Activated CD8-positive, alpha-beta memory T cell treated with anti-CD3 and anti-CD28 coated beads, Interleukin-2, amount 10 ng/mL, durations not matched to agents 7 days and 5 days (primary cell): ENCODE measurements at places on chromosomes 12 and 14.
A peak's percentile ranks its signal among the peaks of the same experiment; 100 is the strongest.

DNA sequence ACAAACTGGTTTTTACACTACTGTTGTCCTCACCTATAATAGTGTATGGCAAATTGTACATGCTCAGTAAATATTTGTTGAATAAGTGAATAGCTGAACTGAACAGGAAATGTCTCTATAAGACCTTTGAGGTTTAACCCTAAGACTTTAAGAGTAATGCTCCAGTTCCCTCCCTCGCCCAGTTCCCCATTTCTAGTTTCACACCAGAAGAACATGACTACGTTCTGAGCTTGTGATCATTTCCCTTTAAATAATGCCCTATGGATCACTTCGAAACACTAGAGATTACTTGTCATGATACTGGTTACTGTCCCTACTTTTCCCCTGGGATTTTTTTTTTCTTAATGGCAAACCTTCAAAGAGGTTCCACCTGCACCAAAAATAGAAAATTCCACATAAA lies 69.3 kb downstream of the PRKD1 start:
- no peaks in the 10 kb centered on the region for H3K4me1 ChIP-seq
- no peak for DNase-seq
- H3K27ac ChIP-seq: no peak overlapping the region
- no peak overlapping the region for H3K4me3 ChIP-seq
- H3K27me3 ChIP-seq: no peaks in the 10 kb centered on the region
- no peaks in the 10 kb centered on the region for H3K36me3 ChIP-seq

GRCh38 chr12:77488041-77488620 lies 342.6 kb upstream of the NAV3 start:
- no peaks in the 10 kb centered on the region for H3K36me3 ChIP-seq
- no peak overlapping the region for H3K4me3 ChIP-seq
- no peak overlapping the region for H3K27ac ChIP-seq
- H3K4me1 ChIP-seq: no peaks in the 10 kb centered on the region
- DNase-seq: no peak

GRCh38 chr14:27223906-27224305 lies 626.1 kb upstream of the NOVA1 start:
- H3K27ac ChIP-seq: no peak overlapping the region
- H3K27me3 ChIP-seq: no peaks in the 10 kb centered on the region
- no peaks in the 10 kb centered on the region for H3K36me3 ChIP-seq

- no peaks in the 10 kb centered on the region for H3K36me3 ChIP-seq
- no peak for DNase-seq
- H3K27me3 ChIP-seq: no peaks in the 10 kb centered on the region
Observed at GRCh38 chr14:104724981-104725771, 1.1 kb downstream of the ADSS1 start.

DNA sequence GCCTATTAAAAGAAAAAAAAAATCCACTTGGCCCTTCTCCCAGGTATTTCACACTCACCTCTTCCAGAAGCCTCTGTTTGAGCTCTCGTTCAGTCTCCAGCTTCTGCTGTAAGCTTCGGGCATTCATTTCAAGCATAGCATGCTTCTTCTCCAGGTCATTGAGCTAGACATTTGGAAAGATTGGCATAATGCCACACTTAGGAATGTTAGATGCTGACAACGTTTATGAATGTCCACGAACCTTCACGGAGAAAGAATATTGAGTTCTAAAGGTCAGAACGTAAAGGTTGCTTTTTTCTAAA lies 60.5 kb downstream of the PRKAB1 start:
- H3K36me3 ChIP-seq: peaks cover 36% of the 10 kb centered on the region
- H3K27me3 ChIP-seq: no peaks in the 10 kb centered on the region
- H3K27ac ChIP-seq: no peak overlapping the region

- DNase-seq: no peak
- H3K4me1 ChIP-seq: no peaks in the 10 kb centered on the region
- no peaks in the 10 kb centered on the region for H3K36me3 ChIP-seq
- H3K27me3 ChIP-seq: no peaks in the 10 kb centered on the region
- H3K4me3 ChIP-seq: no peak overlapping the region
Observed at GRCh38 chr14:36756226-36756625, 94.6 kb downstream of the PAX9 start.

GRCh38 chr12:101174541-101174940 lies 35.5 kb downstream of the SLC5A8 start:
- H3K27ac ChIP-seq: no peak overlapping the region
- no peak for DNase-seq
- H3K4me3 ChIP-seq: no peak overlapping the region
- H3K4me1 ChIP-seq: no peaks in the 10 kb centered on the region
- peaks cover 2% of the 10 kb centered on the region for H3K27me3 ChIP-seq

DNA sequence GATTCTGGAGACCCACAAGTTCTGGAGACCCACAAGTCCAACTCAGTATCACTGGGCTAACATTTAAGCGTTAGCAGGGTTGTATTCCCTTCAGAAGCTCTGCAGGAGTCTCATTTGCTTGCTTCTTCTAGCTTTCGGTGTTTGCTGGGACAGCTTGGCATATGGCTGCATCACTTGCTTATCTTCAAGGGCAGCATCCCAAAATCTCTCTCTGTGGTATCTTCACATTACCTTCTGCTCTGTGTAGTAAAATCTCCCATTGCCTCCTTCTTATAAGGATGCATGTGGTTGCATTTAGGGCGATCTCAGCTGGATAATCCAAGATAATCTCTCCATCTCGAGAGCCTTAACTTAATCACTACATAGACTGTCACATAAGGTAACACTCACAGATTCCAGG lies 7.3 kb upstream of the CNTN1 start:
- no peak overlapping the region for H3K27ac ChIP-seq
- H3K4me3 ChIP-seq: no peak overlapping the region
- H3K27me3 ChIP-seq: no peaks in the 10 kb centered on the region

DNA sequence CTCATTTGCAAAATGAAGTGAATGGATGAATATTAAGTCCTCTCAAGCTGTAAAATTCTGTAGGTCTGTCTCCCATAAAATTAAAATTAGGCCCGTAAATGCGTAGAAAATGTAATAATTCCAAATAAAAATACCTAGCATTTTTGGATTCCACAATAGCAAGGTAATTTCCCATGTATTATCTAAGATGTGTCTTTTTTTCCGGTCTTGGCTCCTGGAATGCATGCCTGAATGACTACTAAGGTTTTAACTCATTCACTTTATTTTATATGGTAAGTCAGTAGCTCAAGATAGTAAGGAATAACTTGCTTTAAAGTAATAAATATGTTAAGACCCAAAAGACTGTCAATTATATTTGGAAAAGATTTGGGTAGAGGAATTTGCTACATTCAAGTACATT lies 11.1 kb downstream of the TXNRD1 start:
- H3K36me3 ChIP-seq: no peaks in the 10 kb centered on the region
- no peak overlapping the region for H3K27ac ChIP-seq
- peaks cover 29% of the 10 kb centered on the region for H3K27me3 ChIP-seq
- DNase-seq: no peak
- H3K4me1 ChIP-seq: no peaks in the 10 kb centered on the region

GRCh38 chr12:63208956-63209355 lies 58.0 kb upstream of the AVPR1A start:
- no peak for DNase-seq
- H3K36me3 ChIP-seq: no peaks in the 10 kb centered on the region
- no peaks in the 10 kb centered on the region for H3K4me1 ChIP-seq
- no peak overlapping the region for H3K27ac ChIP-seq
- no peaks in the 10 kb centered on the region for H3K27me3 ChIP-seq
- H3K4me3 ChIP-seq: no peak overlapping the region

GRCh38 chr12:13425766-13426165 lies 229.2 kb downstream of the EMP1 start:
- H3K27ac ChIP-seq: no peak overlapping the region
- DNase-seq: no peak
- H3K4me3 ChIP-seq: no peak overlapping the region
- no peaks in the 10 kb centered on the region for H3K27me3 ChIP-seq
- no peaks in the 10 kb centered on the region for H3K36me3 ChIP-seq

DNA sequence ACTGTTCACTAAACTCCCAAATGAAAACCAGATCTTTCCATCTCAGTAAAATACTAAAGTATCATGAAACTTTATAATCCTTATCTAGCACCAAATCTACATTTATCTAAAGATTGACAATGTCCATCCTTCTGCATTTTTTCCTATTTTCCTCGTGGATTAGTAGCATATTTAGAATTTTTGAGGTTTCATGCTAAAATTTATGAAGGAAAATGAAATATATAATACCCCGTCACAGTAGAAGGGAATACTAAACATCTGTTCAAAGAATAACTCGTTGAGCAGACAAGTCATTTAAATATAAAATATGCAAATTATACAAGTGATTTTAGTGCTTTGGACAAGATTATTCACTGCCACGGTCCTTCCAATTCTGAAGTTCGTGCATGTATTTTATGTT lies 122.7 kb upstream of the SLCO1C1 start:
- no peak overlapping the region for H3K27ac ChIP-seq
- H3K27me3 ChIP-seq: no peaks in the 10 kb centered on the region
- no peak overlapping the region for H3K4me3 ChIP-seq
- no peak for DNase-seq
- H3K36me3 ChIP-seq: no peaks in the 10 kb centered on the region
- no peaks in the 10 kb centered on the region for H3K4me1 ChIP-seq

DNA sequence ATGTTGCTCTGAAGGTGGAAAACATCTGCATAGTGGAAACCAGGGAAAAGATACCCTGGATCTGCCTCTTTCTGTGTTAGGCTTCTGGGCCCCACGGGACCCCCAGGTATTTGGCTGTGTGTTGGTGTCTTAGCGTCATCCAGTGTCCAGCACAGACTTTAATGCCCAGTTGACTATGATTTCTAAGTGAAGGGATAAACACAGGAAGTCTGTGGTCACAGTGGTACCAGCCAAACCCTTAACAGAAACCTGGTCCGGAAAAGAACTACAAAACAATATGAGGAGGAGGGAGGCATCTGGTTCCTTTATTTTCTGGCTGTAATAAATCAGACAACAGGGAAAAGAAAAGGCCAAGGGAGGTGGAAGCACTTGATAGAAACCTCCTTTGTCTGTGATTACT lies 56.4 kb downstream of the CMKLR1 start:
- H3K4me1 ChIP-seq: peaks cover 12% of the 10 kb centered on the region
- peaks cover 26% of the 10 kb centered on the region for H3K27me3 ChIP-seq
- no peak overlapping the region for H3K4me3 ChIP-seq
- H3K27ac ChIP-seq: no peak overlapping the region
- no peaks in the 10 kb centered on the region for H3K36me3 ChIP-seq
- DNase-seq: no peak

- H3K4me1 ChIP-seq: peaks cover 23% of the 10 kb centered on the region
- peak; percentile 83 for DNase-seq
- H3K27ac ChIP-seq: no peak overlapping the region
- H3K4me3 ChIP-seq: no peak overlapping the region
- no peaks in the 10 kb centered on the region for H3K27me3 ChIP-seq
Observed at GRCh38 chr12:124898200-124898922, 16.1 kb downstream of the UBC start.

GRCh38 chr14:38143659-38144505 lies 63.8 kb upstream of the SSTR1 start:
- no peak overlapping the region for H3K27ac ChIP-seq
- no peaks in the 10 kb centered on the region for H3K27me3 ChIP-seq
- H3K4me3 ChIP-seq: no peak overlapping the region
- H3K36me3 ChIP-seq: no peaks in the 10 kb centered on the region

- no peak for DNase-seq
- H3K27me3 ChIP-seq: peaks cover 22% of the 10 kb centered on the region
- no peak overlapping the region for H3K4me3 ChIP-seq
- H3K27ac ChIP-seq: no peak overlapping the region
Observed at GRCh38 chr12:26848156-26848825, 15.3 kb upstream of the ITPR2 start.

GRCh38 chr14:22263961-22264360 lies 325.1 kb downstream of the DAD1 start:
- peaks cover 2% of the 10 kb centered on the region for H3K4me1 ChIP-seq
- no peaks in the 10 kb centered on the region for H3K27me3 ChIP-seq
- H3K27ac ChIP-seq: no peak overlapping the region
- H3K4me3 ChIP-seq: no peak overlapping the region
- no peaks in the 10 kb centered on the region for H3K36me3 ChIP-seq

- H3K27ac ChIP-seq: no peak overlapping the region
- H3K36me3 ChIP-seq: no peaks in the 10 kb centered on the region
- peaks cover 5% of the 10 kb centered on the region for H3K4me1 ChIP-seq
- no peak for DNase-seq
- no peaks in the 10 kb centered on the region for H3K27me3 ChIP-seq
Observed at GRCh38 chr12:51788876-51789275, 59.6 kb downstream of the FIGNL2 start.
